ENCODE measurements at places on chromosomes 11 and 22. TPM values are rescaled to one million over a fixed set of nuclear protein-coding genes. Genes with fewer than 3 reads are reported as not detected.

SCGB2A2 gene
- not detected for total RNA-seq

RFPL2 gene
- total RNA-seq = 0.16 TPM

FERMT3 gene
- 1.2 TPM for total RNA-seq

MLC1 gene
- total RNA-seq = not detected

MPZL3 gene
- 0.37 TPM for total RNA-seq

HTATIP2 gene
- total RNA-seq = 195 TPM

SERHL2 gene
- total RNA-seq = not detected

MRTFA gene
- total RNA-seq = 64.0 TPM

AMBRA1 gene
- 14.3 TPM for total RNA-seq

SMTNL1 gene
- total RNA-seq = not detected

CCDC89 gene
- total RNA-seq = not detected

IGLL1 gene
- total RNA-seq = not detected

GP1BB gene
- 0.64 TPM for total RNA-seq

MIOX gene
- total RNA-seq = not detected

MS4A14 gene
- not detected for total RNA-seq

COMMD9 gene
- 33.8 TPM for total RNA-seq

GAS2 gene
- 0.75 TPM for total RNA-seq

CSNK2A3 gene
- total RNA-seq = 2.5 TPM

POU2AF3 gene
- total RNA-seq = 1.4 TPM

NUMA1 gene
- total RNA-seq = 64.2 TPM

GGT1 gene
- 96.3 TPM for total RNA-seq

MMP8 gene
- not detected for total RNA-seq

OR52A1 gene
- total RNA-seq = not detected

RAB39A gene
- 0.43 TPM for total RNA-seq

STT3A gene
- 86.9 TPM for total RNA-seq

PHOX2A gene
- not detected for total RNA-seq

MYEOV gene
- 119 TPM for total RNA-seq

APOBEC3A gene
- total RNA-seq = not detected

PHETA2 gene
- not detected for total RNA-seq

KLHDC7B gene
- 0.05 TPM for total RNA-seq

TRPM5 gene
- total RNA-seq = not detected

DGAT2 gene
- 2.1 TPM for total RNA-seq

CCDC87 gene
- 0.63 TPM for total RNA-seq

IRF7 gene
- 6.8 TPM for total RNA-seq

METTL15 gene
- total RNA-seq = 6.3 TPM

CCDC157 gene
- total RNA-seq = 3.2 TPM

SLC37A4 gene
- total RNA-seq = 11.4 TPM

PDE3B gene
- 1.9 TPM for total RNA-seq

DNAJB7 gene
- total RNA-seq = not detected

FOLH1 gene
- total RNA-seq = not detected

ACRV1 gene
- not detected for total RNA-seq

LINC01488 gene
- total RNA-seq = not detected

DGCR6 gene
- 2.0 TPM for total RNA-seq

OR51E2 gene
- not detected for total RNA-seq

C11orf52 gene
- total RNA-seq = 0.09 TPM

GDPD4 gene
- not detected for total RNA-seq

CARD18 gene
- total RNA-seq = not detected

FAM83F gene
- total RNA-seq = not detected

Measured in A549 treated with Hydrocortisone at 1 μM for 4 hours (cell line).